Stimulated activated naive CD4-positive, alpha-beta T cell (primary cell): ENCODE measurements at places on chromosomes 7 and 10.

GRCh38 chr7:66380272-66380888 is 175.2 kb downstream of the TPST1 start:
- no peak for DNase-seq

DNA sequence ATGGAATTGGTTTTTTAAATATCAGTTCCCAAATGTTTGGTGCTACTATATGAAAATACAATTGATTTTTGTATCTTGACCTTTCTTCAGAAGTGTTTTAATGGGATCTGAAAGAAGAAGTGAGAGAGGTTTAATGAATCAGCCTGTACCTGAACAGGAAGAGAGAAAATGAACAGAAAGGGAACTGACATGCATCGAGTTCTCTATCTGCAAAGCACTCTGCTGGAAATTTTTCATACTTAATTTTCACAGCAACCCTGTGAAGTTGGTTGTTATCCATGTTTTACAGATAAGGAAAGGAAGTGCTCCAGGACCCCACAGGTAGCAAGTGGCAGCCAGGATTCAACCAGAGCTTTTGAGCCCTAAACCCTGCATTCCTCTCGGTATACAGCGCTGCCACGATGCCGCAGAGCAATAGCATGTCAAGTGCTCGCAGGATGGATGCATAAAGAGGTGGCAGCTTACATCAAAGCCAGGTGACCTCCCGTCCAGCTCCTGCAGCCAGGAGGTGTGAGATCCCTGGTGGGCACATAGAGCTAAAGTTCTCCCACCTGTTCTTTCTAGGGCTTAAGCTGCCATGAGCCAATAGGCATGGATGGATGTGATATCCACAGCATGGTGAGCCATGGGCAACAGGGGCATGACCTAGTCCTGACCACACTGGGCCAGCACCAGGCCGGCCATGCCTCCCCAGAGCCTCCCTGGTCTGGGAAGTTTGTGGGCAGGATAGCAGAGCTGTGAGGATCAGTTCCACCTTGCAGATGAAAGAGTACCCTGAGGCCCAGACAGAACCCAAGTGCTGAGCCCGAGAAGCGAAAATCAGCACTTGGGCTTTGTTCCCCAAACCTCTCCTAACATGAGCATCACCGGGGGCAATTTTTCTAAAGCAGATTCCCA is 57.2 kb downstream of the CALML3 start:
- no peak for DNase-seq

GRCh38 chr10:125159932-125160855 is at the start of gene CTBP2:
TSS of gene CTBP2 (minus strand) at chr10:125160563.
- no peak for DNase-seq

- no peak for DNase-seq
Measured at GRCh38 chr7:31508823-31509222, 5.1 kb upstream of the ITPRID1 start.

GRCh38 chr10:77406764-77407430 is 230.7 kb downstream of the KCNMA1 start:
- no peak for DNase-seq

GRCh38 chr7:95411036-95411435 is 14.9 kb upstream of the PON3 start:
- no peak for DNase-seq
